ENCODE measurements at places on chromosomes 11 and 22.

DNA sequence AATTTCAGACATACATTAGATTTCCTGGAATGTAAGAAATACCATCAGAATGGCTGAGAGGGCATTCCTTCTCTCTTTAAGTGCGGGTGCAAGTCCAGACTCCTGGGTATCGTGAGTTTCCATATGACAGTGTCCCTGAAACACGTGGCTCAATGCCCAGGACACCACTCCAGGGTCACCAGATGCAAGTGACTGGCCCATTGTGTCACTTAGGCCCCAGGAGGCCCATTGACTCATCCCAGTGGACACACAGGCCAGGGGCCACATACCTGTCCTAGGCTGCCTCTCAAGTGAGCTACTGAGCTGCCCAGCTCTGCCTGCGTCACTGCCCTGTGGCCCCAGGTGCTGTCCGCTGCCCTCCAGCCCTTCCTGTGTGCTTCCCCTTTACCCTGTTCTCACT lies 18.5 kb downstream of the FBLN1 start:
- no peak for DNase-seq

DNA sequence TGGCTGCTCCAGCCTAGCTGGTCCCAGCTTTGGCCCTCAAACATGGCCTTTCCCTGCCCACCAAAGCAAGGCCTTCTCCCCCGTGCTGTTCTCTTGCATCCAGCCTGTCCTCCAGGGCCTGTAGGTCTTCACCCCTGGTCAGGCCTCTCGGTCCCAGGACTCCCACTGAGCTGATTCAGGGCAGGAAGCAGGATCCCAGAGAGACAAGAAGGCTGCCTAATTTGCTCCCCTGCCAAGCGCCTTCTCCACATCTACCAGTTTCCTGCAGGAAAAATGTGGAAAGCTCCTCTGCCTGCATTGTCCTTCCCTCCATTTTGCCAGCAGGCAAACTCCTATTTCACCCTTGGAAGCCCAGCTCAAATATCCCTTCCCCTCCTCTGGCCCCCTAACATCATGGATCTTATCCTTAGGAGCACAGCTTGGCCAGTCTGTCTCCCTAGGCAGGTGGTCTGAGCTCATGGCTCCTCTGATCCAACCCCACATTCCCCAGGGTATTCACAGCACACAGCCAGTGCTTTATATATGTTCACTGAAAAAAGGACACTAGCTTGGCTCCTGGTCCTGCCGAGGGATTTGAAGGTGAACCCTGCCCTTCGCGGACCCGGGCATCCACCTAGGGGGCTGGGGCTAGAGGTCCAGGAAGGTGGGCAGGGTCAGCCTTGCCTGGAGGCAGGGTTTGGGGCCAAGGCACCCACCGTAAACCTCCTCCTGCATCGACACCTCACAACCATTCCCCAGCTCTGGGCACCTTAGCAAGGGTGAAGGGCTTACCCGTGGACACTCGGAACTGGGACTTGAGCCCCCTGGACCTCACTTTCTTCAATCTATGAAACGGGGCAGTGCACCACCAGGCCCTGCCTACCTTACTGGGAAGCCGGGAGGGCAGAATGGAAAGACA lies 968 bp downstream of the RHBDD3 start:
- DNase-seq, result no peak

DNA sequence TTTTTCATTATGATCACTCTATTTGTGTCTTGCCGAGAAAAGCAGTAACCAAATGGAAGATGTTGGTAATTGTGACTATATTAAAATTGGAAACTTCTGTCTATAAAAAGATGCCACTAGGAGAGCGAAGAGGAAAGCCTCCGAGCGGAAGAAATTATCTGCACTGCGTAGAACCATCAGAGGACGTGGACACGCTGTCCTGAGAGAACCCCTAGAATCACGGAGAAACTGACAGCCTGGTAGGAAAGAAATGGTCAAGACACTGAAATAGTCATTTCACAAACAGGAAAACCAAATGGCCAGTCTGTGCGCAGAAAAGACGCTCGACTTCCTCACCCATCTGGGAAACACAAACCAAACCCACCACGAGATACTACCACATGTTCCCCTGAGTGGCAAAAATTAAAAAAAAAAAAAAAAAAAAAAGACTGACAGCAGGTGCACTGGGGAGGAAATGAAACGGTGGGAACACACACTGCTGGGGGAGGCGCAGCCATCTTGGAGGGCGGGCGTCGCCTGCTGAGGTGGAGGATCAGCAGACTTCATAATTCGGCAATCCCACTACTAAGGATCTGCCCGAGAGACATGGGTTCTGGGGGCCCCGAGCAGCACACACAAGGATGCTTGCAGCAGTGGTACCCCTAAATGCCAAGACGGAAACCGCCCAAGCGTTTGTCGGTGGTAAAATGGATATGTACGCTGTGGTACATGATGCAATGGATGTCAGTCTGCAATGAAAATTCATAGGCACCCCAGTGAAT lies 21.3 kb downstream of the IFITM10 start:
- DNase-seq, result no peak

DNA sequence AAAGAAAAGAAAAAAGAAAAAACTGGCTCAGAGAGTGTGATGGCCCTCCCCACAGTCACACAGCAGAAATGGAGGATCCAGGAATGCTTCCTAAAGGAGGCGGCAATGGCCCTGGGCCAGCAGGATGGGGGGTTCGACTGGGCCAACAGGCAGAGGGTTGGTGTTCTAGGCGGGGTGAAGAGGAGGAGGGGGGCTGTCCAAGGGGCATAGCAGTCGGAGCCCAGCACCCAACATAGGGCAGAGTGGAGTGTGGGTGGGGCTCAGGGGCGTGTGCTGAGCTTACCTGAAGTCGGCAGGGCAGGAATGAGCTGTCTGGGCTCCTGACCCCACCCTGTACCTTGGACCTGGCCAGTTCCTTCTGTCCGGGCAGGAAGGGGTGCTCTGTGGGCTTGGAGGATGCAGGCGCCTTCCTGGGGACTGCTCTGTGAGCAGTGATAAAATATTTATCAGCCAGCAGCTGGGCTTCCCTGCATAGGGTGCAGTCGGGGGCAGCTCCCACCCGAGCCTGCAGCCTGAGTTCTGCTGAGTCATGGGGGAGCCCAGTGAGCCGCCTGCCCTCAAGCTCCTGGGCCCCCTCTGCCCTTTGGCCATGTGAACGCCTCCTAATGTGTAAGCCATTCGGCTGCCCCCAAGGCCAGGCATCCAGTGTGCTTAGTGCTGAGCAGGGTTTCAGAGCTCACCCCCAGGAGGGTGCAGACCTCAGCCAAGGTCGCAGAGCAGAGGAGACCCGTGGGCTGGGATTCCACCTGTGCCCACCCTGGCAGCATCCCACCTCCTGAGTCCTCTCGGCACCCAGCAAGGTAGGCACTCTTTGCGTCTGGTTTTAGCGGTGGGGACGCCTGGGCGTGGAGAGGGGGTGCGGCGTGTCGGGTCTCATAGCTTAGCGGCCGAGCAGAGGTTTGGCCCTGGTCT lies 25.3 kb upstream of the PRR5 start:
- no peak for DNase-seq
